ENCODE measurements at places on chromosomes 16 and 17.
A peak's percentile ranks its signal among the peaks of the same experiment; 100 is the strongest.

GRCh38 chr16:85862476-85863383 is 36.2 kb upstream of the IRF8 start:
- DNase-seq, result no peak

GRCh38 chr16:2980227-2981176 is at the start of gene PKMYT1:
Gene PKMYT1 (minus strand): TSS chr16:2980446. CDS start chr16:2979657, 789 bp downstream.
- peak; percentile 73 for DNase-seq

- no peak for DNase-seq
Observed at GRCh38 chr17:17702449-17703139, 21.3 kb downstream of the RAI1 start.

- DNase-seq, result no peak
Observed at GRCh38 chr17:9309216-9309615, 266.4 kb downstream of the STX8 start.

DNA sequence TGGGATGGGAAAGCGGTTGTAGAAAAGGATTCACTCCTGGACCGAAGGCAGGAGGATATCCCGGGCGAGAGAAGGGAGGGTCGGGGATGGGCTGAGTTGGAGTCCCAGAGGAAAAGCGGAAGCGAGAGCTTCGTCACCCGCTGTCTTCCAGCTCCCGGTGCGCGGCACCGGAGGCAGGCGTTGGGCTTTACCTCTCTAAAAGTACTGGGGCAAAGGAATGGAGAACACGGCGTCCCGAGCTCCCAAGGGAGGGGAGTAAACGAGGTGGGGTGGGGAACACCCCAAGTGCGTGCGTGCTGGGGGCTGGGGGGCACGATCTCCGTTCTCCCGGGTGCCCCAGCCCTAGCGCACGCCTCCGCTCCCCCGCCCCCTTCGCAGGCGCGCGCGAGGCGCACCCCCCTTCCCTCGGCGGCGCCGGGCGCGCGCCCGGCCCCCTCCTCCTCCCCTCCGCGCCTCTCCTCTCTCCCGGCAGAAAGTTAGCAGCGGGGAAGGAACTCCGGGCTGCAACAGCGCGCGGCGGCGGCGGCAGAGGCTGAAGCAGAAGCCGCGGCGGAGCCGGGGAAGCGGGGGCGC is at the start of gene HS3ST4:
Gene HS3ST4 (plus strand): TSS at position 441 of the 573 bp plus-strand sequence.
- DNase-seq, result no peak

DNA sequence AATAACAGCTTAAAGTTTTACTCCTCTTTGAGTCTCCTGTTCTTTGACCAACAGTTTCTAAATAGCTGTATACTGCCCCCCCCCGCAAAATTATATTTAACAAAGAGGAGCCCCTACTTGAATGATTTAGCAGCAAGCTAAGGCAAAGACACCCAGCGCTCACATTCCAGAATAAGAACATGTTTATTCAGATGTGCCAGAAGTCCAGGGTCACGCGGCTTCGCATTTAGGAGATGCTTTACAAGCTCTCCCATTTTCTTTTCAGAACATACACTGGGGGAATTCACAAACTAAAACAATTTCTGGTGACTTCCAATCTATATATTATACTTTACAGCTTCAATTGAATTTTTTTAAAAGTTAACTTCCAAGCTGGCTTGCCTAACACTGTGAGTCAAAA is 5.3 kb downstream of the PLD6 start:
- DNase-seq, result peak; percentile 58

DNA sequence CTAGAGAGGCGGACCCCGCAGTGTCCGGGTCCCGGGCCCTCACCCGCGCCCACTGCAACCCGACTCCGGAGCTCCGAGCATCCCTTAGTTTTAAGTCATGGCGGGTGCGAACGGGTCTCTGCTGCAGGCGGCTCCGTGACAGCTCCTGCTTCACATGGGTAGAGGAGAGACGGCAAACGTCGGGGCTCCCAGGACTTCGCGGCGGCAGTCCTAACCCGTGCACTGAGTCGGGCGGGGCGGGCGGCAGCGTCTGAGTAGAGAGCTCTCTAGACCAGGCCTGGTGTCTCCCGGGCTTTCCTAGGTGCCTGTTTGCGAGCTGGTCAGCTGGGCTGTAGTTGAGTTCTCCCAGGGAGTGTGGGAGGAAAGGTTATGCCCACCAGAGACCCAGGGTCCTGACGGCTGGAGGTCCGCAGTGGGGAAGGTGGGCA is 345 bp downstream of the TSC2 start:
- peak; percentile 31 for DNase-seq

DNA sequence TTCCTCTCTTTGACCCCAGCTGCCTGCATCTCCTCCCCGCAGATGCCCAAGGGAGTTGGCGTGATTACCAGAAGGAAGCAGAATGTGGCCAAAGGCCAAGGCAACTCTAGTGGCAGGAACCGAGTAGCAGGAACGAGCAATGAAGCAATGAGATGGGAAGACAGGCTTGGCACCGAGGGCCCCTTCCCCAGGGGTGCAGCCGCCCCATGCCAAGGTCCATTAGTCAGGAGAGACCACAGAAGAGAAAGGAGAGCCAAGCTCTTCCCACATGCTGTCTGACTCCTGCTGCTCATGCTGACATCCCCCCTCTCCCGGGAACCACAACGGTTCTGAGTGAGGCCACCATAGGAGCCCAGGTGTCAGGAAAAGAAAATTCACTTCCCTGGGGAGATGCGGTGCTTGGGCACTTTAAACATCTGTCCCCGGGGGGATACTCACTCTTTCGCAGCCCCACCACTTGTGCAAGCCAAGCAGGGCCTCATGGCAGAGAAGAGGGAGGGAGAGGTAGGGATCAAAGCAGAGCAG is 67.4 kb downstream of the MYO18A start:
- no peak for DNase-seq

GRCh38 chr17:11622492-11622891 is 24.2 kb downstream of the DNAH9 start:
- DNase-seq, result no peak

- no peak for DNase-seq
Observed at GRCh38 chr17:31916491-31917064, 15.1 kb upstream of the UTP6 start.

DNA sequence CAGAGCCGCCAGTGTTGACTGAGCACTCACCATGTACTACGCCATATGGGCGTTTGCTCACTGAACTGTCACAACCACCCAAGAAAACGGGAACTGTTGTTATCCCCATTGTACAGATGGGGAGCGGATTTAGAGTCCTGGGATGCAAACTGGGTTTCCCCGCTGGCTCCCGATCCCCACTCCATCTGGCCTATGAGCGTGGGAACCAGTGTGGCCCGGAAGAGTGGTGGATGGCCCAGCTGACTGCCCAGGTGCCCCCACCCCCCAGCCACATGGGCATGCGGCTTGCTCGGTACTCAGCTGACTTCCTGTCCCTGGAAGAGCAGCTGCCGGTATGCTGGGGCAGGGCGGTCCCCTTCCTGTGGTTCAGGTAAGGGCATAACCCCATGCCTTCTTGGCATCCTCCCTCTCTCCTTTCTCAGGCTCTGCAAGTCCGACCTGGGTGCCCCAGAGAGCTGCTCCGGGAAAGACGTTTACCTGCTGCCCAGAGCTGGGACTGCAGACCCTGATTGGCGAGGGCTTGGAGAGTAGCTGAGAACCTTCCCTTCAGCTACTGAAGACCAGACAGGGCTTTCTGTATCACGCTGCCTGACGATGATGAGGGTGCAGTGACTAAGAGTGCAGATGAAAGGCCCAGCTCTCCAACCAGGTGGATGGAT is 16.2 kb downstream of the SOCS3 start:
- no peak for DNase-seq

DNA sequence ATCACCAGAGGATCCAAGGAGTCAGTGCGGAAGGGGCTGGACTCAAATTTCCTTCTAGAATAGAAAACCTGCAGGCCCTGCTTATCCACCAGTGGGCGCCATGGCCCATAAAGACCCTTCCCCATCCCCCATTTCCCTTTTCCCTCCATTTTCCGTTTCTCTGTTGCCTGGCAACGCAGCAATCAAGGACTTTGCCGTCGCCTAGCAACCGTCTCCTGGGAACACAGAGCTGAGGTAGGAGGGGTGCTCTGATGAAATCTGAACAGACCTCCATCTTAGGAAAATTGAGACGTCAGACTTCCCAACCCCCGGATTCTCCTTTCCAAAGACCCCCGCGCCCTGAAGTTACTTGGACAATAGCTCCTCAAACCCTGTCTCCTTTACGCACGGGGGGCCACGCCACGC is 5.7 kb downstream of the DLG4 start:
- DNase-seq, result peak; percentile 86

- peak; percentile 80 for DNase-seq
Observed at GRCh38 chr17:38879878-38880665, 10.2 kb downstream of the LASP1 start.

DNA sequence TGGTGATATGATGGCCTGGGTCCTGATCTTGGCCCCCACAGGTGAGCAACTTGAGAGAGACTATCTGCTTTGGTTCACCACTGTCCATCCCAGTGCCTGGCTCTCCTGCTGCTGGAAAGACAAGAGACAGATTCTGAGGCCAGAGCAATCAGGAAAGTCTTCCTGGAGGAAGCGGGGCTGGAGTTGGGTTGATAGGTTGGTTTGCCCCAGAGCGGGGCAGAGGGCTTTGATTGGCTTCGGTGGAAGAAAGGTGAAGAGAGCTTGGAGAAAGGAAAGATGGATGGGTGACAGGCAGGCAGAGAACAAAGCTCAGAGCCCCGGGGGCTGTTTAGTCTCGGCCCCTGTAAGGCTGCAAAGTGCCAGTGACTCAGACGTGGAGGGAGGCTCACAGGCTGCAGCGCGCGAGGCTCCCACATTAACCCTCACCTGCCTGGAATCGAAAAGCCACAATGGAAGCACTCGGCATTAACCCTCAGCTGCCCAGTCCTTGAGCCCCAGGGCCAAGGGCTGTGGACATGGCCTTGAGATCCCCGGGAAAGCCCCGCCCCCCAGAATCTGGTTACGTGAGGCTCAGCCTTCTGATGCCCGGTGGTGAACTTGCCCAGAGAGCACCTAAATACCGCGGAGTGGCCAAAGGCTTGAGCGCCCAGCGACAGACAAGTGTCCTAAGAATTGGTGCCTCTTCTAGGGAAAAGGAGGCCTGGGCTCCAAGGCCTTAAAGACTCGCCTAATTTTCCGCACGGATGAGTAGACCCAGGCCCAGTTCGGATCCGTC is 996 bp upstream of the CPNE2 start:
- DNase-seq, result peak; percentile 56

DNA sequence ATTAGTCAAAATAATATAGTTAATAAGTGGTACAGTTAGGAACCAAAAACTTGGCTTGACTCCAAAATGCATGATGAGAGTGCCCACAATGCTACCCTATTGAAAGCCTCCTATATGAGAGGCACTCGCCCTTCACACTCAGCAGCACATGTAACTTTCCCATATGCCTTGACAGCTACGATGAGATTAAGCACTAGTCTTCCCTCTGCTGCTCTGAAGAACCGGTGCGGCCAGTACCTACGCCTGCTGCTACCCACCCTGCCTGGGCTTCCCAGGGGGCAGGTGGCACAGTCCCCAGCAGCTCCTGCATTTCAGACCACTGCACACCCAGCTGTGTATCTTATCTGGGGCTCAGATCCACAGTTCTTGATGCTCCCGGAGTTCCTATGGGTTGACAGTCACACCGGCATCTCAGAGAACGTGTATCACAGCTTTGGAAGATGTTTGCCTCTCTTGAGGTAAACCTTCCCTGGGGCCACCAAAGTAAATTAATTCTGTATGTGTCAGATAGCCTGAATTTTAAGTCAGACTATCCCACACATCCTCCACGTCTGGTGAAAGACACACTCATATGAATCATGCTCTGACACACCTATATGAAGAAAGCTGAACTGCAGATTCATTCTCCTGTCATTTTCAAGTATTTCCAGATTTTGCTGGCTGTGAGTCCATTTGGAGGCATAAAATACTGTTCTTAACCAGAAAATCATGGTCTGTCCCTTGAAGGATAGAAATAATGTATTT is 77.8 kb downstream of the MYH10 start:
- peak; percentile 79 for DNase-seq

GRCh38 chr16:11133344-11133943 is 122.6 kb downstream of the SOCS1 start:
- peak; percentile 98 for DNase-seq

DNA sequence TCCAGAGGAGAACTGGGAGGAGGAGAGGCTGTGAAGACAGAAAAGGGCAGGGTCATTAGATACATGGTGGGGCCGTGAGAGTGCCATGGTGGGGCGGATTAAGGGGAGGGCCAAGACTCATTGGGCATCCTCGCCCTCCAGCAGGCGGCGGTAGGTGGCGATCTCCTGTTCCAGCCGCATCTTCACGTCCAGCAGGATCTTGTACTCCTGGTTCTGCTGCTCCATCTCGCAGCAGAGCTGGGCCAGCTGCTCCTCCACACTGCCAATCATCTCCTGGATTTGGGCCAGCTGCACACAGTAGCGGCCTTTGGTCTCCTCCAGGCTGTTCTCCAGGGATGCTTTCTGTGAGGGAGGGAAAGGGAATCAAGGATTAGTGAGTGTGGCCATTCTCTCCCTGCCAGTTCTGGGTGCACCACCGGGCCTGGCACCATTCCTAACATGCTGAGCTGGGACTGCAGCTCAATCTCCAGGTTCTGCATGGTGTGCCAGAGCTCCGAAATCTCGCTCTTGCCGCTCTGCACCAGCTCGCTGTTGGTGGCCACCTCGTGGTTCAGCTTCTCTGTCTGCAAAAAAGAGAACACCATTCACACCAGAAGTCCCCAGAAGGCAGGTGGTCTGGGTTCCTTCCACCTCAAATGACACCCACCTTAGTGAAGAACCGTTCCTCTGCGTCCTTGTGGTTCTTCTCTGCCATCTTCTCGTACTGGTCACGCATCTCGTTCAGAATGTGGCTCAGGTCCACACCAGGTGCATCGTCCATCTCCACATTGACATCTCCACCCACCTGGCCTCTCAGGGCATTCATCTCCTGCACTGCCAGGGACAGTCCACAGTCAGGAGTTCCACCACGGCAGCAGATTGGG is 129.0 kb downstream of the CCDC144A start:
- DNase-seq, result no peak

- DNase-seq, result no peak
Observed at GRCh38 chr16:79473456-79473855, 127.1 kb downstream of the MAF start.

GRCh38 chr16:1474796-1475551 is at the start of gene CLCN7:
Gene CLCN7 (minus strand): TSS chr16:1475028. CDS start chr16:1474974, 54 bp downstream.
- DNase-seq, result peak; percentile 86

- peak; percentile 28 for DNase-seq
Observed at GRCh38 chr17:43917348-43918025, 10.2 kb upstream of the MPP2 start.

- DNase-seq, result peak; percentile 70
Observed at GRCh38 chr17:78986649-78987328, 7.1 kb upstream of the LGALS3BP start.

- DNase-seq, result peak; percentile 21
Observed at GRCh38 chr16:78437352-78437968, 338.0 kb downstream of the WWOX start.

- DNase-seq, result no peak
Observed at GRCh38 chr16:1914988-1915387, 3.2 kb downstream of the HS3ST6 start.

- DNase-seq, result peak; percentile 56
Observed at GRCh38 chr17:64608571-64608981, 53.5 kb downstream of the SMURF2 start.
